ENCODE measurements at places on chromosomes 3 and 15.

DNA sequence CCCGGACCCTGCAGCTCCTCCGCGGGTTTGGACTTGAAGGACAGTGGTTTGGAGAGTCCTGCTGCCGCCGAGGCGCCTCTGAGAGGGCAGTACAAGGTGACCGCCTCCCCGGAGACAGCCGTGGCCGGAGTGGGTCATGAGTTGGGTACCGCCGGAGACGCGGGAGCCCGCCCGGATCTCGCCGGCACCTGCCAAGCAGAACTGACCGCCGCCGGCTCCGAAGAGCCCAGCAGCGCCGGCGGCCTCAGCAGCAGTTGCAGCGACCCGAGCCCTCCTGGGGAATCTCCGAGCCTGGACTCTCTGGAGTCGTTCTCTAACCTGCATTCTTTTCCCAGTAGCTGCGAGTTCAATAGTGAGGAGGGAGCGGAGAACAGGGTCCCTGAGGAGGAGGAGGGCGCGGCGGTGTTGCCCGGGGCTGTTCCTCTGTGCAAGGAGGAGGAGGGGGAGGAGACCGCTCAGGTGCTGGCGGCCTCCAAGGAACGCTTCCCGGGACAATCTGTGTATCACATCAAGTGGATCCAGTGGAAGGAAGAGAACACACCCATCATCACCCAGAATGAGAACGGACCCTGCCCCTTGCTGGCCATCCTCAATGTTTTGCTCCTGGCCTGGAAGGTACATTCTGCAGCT lies 634 bp downstream of the MINDY2 start:
- peak; percentile 57 for DNase-seq

- DNase-seq, result no peak
Measured at GRCh38 chr3:188396900-188397299, 242.9 kb downstream of the LPP start.

DNA sequence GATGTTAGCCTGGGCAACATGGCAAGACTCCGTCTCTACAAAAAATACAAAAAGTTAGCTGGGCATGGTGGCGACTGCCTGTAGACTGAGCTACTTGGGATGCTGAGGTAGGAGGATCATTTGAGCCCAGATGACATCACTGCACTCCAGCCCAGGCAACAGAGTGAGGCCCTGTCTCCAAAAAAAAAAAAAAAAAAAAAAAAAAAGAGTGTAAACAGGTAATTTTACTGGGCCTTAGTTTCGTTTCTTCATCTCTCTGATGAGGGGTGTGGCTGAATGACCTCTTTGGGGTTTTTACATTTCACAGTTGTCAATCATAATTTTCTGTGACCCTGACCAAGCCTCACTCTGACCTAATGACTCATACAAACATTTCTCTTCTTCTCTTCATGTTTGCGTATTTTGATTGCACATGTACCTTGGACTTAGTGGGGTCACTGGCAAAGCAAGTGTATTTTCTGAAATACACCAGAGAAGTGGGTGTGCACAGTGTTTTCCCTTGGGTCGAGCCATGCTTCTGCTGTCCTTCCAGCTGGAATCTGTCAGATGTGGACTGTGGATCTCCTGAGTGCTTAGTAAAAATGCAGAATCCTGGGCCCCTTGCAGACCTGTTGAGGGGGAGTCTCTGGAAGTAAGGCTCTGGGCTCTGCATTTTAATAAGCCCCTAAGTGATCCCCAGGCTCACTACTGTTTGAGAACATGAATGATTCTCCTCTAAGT lies 140.5 kb downstream of the FNDC3B start:
- DNase-seq, result no peak

DNA sequence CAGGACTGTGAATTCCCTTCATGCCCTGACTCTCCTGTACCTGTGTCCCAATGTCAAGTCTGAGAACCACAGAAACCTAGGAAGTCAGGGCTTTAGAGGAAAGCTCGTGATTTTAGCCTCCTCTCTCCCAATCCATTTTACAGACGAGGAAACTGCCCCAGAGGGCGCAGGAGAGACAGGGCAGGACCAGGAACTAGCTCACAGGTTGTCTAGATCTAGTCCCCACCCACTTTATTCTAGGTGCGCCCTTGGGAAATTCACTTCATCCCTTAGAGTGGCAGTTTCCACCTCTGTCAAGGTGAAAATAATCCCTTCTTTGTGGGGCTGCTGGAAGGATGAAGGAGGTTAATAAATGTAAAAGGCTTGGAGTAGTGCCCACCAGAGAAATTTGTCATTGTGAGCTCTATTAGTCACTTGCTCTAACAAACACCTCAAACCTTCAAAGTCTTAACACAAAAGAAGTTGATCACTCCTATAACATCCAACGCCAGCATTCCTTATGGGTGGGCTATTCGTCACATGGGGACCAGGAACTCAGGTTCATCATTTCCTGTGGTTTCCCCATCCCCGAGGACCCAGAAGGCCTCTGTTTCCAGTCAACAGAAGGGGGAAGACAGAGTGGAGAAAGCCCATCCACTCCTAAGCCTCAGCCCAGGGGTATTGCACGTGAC lies 282.3 kb downstream of the XXYLT1 start:
- DNase-seq, result no peak

DNA sequence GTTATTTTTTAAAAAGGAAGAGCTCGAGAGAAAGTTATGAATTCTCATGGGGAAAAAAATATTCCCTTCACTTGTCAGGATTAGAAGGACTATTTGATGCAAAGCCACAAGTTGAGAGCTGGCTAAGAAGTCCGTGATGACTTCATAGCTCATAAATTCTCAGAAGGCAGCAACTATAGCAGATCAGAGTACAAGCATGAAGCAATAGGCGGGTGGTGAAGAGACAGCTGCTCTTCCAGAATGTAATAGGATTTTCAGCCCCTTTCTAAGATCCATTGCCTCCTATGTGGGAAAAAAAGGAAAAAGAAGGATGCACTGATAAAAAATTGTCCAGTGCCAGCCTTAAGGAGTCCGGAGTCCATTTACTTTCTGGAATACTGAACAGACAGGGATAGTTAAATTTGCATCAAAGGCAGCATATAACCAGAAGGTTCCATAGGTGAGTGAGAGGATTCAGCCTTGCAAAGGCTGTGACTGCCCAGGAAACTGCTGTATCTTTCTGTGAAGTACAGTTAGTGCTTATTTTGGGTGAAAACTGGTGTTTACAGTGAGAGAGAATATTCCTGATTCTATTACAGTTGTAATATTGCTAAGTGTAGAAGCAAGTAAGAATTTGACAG lies 929.5 kb upstream of the ALCAM start:
- no peak for DNase-seq

GRCh38 chr3:126464997-126465396 lies 10.7 kb downstream of the ZXDC start:
- no peak for DNase-seq

DNA sequence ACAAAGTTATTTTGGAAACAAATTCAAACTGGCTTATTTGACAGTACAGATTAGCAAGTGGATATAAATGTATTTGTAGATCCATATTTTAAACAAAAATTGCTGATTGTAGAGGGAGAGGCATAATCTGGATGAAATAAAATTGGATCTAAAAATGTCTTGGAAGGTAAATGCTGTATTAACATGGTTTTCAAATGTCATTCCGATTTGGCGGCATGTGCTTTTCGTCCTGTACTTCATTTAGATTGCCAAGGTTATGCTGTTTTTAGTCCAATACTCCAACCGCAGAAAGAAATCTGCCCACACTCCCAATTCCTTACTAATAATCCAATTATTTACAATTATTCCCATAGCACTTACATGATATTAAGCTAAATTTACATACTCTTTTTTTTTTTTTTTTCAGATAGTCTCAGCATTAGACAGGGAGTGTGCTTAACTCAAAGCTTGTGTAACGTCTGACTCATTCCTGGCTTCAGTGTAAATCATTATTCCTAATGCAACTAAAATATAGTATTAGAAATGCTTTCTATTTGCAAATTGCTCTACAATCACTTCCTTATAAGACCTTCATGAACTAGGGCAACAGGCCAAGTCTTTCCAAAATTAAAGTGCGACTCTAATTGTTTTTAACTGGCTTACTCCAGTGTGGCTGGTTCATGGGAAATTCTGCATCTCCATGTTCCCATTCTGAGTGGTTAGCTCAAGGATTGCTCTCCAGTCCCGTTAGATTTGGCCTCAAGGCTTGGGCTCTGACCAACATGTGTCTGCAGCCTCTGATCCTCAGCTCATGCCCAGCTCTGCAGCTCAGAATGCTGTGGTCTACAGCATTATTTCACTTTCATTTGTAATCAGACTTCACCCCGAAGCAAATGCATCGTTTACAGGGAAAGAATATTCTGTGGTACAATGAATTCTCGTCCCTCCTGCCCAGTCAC lies 103.9 kb downstream of the FBN1 start:
- DNase-seq, result no peak

DNA sequence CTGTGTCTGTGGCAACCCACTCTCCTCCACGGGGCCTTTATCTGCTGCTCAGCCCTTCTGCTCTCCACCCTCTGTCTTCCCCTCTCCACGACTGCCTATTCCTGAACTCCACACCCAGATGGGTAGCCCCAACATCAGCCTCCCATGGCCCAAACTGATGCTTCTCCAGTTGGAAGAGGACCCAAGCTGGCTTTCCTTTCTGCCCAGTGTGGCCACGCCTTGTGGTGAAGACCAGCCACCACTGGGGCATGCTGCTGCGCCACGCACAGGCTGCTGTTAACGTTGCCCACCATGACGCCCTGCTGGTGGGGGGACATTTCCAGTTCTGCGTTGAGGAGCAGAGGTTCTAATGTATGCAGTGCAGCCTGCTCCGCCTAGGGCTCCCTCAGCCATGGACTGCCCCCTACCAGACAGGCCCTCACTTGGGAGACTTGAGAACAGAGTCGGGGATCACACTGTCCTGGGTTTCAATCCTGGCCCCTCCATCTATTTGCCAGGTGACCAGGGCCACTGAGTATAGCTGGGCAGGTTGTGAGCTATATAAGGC lies 26.9 kb downstream of the CFAP100 start:
- DNase-seq, result no peak

All from NCI-H1105 treated with DMSO at 0.1 percent for 48 hours (cell line).